ENCODE measurements at places on chromosomes 16 and 17.

- peak; percentile 65 for DNase-seq
These were observed 21.1 kb upstream of the TFAP4 start for GRCh38 chr16:4293822-4294457.

GRCh38 chr16:80346111-80346632 is 194.6 kb upstream of the DYNLRB2 start:
- no peak for DNase-seq

DNA sequence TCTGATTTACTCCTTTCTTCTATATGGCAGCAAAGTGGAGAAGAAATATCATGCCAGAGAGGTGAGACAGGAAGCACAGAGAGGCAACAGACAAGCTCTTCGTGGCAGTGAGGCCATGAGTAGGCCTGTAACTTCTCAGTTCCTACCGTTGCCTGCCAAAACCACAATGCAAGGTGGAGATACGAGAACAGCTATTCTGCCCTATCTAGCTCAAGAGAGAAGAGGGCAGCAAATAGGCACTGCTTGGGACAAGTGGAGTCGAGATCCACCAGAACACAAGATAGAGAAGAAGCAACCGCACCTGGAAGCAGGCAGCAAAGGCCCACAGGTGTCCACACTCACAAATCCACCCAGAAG is 24.8 kb downstream of the RANBP10 start:
- no peak for DNase-seq

DNA sequence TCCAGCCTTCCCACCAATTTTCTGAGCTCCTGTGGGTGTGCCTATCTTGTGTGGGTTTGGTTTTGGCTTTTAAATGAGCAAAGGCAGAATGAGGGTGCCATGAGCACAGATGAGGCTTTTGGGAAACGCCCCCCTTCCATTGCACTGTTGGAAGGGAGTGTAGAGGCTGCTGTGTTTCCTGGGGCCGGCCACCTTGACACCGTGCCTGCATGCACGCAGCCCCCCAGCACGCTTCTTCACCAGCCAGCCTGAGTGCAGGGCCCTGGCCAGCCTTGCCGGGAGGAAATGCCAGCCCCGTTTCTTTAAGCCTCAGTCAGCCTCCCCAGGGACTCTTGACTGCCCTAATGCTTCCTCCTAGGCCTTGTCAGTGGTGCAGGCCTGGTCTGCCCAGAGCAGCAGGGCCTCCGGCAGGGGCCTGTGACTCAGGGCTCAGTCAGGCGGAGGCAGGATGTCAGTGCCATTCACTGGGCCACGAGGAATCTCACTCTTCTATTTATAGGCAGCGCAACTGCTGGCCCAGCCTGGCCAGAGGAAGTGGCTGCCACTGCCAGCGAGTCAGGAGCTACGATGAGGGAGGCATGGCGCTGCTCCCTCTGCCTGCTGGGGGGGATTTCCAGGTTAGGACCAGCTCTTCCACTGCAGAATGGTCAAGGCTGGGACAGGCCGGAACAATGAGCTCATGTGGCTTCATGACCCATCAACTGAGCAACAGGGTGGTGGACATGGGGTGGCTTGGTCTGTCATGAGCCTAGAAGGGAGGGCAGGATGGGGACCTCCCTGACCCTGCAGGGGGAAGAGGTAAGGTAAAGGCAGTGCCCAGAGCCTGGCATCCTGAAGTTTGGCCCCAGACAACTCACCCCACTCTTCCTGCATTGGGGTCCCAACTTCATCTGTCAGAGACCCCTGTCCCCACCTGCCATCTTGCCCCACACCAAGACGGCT is 205.2 kb downstream of the RAB11FIP4 start:
- DNase-seq = peak; percentile 74

DNA sequence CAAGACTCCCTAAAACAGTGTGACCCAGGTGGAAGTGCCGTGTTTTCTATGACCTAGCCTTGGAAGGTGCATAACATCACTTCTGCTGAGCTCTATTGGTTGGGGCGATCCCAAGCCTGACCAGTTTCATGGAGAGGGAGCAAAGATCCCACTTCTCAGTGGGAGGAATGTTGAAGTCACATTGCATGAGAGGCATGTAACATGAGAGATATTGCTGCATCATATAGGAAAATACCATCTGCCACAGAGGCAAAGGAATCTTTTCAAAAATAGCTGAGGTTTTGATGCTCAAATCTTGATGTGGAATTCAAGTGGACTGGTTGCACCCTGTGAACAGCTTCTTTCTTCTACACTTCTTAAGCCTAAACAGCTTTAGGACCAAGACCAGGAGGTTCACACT is 56.4 kb upstream of the NLRP1 start:
- no peak for DNase-seq
